Calu3 (cell line): ENCODE measurements at places on chromosomes 2 and 18. TPM values are rescaled to one million over a fixed set of nuclear protein-coding genes. Genes with fewer than 3 reads are reported as not detected.

- no peak for DNase-seq
- peaks cover 90% of the 10 kb centered on the region for H3K27me3 ChIP-seq
- no peak overlapping the region for H3K4me3 ChIP-seq
These were observed 348.2 kb downstream of the MYCN start for GRCh38 chr2:16288371-16289112.

GRCh38 chr2:227374158-227374557, 4.9 kb downstream of the TM4SF20 start:
- no peak overlapping the region for H3K27ac ChIP-seq
- H3K27me3 ChIP-seq: no peaks in the 10 kb centered on the region
- H3K4me1 ChIP-seq: peaks cover 27% of the 10 kb centered on the region
- H3K36me3 ChIP-seq: no peaks in the 10 kb centered on the region
- DNase-seq: no peak
- H3K4me3 ChIP-seq: no peak overlapping the region

The ST6GAL2 gene
- total RNA-seq: not detected in 2 replicates

The MERTK gene
- total RNA-seq: 1.5 and 2.1 TPM in 2 replicates

DNA sequence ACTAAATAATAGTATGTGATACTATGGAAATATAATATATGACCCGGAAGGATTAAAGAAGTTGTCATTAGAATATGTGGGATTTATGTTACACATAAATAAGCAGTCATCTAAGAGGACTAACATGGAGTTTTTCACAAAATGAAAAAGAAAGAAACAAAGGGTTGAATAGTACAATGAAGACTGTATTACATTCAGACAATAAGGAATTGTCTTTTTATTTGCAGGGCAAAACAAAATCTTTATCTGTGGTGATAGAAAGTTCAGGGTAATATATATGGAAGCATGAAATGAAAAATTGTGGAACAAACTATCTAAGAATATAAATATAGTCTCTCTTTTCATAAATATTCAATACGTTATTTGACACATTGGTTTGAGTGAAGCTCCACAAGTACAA, 5.8 kb downstream of the ERMN start:
- peaks cover 9% of the 10 kb centered on the region for H3K4me1 ChIP-seq
- H3K4me3 ChIP-seq: no peak overlapping the region
- H3K36me3 ChIP-seq: no peaks in the 10 kb centered on the region
- H3K27me3 ChIP-seq: no peaks in the 10 kb centered on the region
- no peak for DNase-seq
